ENCODE measurements at places on chromosomes 12 and 14.

GRCh38 chr12:53505555-53506449 lies 1.5 kb downstream of the NPFF start:
- no peak for DNase-seq

- no peak for DNase-seq
These were observed 42.0 kb downstream of the IQSEC3 start for GRCh38 chr12:108594-108993.

GRCh38 chr14:103136388-103137271 lies 13.4 kb downstream of the TNFAIP2 start:
- peak; percentile 59 for DNase-seq

DNA sequence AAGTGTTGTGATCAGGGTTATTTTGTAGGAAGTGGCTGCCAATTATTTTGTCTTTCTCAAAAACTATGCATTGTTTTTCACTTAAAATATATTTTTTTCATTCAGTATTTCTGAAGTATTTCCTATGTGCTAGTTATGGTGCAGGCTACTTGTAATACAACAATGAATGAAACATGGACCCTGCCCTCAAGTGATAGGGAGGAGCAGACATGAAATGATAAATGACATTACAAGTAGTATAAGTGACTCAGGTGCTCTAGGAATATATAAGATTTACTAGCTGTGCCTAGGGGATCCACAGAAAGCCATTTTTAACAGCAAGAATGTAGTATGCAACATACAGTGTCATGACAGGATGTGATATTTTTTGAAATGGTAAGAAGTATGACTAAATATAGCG lies 65.3 kb downstream of the TTLL5 start:
- DNase-seq = no peak

DNA sequence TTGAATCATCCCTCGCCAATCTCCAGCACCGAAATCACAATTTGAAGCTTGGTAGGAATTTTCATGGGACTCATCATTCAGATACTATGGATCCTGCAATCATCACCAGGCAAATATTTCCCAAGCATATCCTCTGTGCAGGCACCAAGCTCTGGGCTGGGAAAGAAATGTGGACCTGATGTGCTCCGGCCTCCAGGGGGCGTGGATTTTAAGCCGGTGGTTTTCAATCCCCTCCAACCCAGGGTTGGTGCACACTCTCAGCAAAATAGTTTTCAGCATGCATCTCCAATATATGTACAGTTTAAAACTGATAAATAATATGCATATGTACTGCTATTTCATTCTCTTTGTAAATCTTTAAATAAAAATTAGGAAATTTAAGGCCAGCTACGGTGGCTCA lies 98.9 kb downstream of the RBM19 start:
- DNase-seq = peak; percentile 55

DNA sequence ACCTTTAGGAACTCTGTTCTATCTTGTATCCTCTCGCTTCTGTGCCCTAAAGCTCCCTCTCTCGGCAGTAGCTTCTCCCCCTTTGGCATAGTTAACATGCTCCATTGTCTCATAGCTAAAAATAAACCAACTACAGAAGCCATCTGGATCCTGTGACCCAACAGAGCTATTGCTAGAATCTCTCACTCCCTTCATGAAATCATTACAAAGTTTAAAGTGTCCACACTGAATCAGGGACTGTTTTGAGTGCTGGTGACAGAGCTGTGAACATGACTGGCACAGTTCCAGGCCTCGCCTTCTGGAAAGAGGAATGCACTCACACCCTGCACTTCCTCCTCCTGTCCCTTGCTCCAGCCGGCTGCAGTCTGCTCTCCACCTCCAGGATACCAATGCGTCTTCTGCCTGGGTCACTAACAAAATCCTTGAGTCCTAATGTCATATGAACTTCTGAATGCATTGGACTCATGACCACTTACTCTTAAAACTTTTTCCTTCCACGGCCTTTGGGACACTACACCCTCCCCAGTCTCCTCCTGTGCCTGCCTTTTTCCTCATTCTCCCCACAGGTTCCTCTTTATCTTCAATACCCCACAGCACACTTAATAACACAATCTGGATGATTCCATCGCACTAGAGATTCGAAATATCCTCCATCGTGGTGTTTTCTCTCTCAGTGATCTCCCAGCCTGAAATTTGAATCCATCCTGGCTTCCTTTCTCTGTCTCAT lies 13.2 kb downstream of the PLBD1 start:
- DNase-seq = no peak

DNA sequence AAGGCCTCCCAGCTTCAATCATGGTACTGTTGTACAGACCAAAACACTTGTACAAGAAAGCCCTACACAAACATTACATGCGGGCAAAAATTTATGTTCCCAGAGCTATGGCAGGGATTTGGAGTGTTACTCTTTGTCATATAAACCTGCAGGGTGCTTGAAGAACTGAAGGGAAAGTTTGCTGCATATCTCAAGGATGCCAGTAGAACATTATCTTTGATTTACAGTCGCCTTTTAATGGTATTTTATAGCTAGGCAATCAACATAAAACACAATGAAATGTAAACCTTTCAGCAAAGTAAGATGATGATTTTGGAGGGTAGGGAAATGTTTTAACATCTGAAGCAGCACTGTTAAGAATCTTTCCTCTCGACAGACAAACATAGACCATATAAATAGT lies 305.6 kb downstream of the KCNH5 start:
- no peak for DNase-seq

Data from WERI-Rb-1 (cell line).